ENCODE measurements at places on chromosomes 5 and 9. TPM values are rescaled to one million over a fixed set of nuclear protein-coding genes. Genes with fewer than 3 reads are reported as not detected.

GRCh38 chr5:113330533-113331208, 104.1 kb downstream of the TSSK1B start:
- no peak for DNase-seq

DNA sequence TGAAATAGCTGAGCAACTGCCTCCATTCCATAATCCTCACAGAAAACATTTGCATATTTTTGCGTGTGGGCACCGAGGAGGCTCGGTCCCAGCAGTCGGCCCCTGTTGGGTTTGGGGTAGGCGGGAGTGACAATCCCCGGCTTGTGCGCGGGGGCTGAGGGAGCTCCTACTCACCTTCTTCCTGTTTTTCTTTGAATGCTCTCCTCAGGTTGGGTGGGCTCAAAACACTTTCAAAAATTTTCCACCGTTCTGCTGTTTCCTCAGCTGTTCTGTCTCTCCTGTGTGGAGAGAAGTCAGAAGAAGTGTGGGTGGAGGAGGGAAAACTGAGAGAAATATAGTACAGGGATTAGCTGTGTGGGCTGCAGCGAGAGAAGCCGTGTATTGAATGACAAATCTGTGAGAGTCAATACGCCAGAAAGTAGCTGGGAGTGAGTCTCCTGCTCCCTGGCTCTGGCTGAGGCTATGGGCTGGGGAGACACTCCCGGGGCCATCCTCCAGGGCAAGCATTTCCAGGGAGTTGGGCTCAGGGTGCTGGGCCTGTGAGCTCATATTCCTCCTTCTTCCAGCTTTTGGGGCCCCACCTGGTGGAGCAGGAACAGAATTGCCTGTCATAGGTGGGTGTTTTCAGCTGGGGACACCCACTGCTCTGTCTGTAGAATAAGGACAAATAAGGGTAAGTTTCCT, 84.7 kb downstream of the CMYA5 start:
- DNase-seq, result no peak

DNA sequence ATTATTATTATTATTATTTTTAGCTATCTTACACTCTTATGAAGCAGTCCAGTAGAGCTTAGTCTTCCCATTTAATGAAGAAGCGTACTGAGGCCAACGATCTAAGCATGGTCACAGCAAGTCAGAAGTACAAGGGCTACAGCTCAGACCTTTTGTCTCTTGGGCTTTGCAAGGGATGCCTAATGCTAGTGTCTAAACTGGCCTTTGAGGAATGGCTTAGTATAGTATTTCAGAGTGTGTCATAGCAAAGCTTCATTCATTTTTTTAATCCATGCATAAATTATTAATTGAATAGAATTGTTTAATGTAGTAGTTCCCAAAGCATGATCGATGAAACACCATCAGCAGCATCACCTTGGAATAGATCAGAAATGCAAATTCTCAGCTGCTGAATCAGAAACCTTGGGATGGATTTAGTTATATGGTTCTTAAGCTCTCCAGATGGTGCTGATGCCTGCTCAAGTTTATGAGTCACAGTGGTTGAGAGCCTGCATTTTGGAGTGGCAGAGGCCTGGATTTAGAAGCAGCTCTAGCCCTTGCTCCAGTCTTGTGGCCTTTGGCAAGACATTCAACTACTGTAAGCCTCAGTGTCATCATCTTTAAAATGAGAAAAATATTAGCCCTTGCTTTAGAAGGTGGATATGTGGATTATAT, 6.1 kb downstream of the IL12B start:
- DNase-seq, result no peak

- DNase-seq, result no peak
These were observed 168.1 kb upstream of the MAP3K1 start for GRCh38 chr5:56647099-56647850.

Gene SLIT3
- total RNA-seq, result not detected

DNA sequence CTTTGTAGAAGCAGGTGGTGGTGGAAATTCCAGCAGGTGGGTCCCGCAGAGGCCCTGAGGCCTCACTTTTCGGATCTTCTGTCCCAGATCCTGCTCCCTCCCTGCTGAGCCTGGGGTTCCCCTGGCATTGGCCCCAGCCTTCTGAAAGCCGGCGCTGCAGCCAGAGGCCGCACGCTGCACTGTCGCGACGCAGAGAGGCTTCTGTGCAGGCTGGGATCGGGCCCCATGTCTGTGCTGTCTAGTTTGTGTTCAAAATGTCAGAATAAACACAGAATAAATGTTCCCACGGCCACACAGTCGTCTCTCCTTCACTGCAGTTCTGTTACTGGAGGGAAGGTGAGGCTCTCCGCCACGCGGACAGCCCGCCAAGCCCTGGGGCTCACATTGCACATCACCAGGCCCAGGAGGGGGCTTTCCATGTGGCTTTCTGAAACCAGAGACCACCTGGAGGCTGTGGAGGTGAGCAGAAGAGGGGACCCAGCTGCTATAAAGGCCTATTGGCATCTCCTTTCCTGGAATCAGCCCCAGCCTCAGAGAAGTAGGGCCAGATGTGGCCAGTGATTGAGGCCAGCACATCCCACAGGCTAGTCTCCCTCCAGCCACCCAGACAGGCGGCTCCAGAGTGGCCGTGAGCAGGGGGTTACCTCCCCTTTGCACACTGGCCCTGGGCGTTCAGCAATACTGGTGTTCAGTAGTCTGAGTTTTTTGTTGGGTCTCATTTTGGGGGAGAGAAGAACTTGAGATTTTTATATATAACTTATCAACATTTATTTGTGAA, 46.5 kb downstream of the USP20 start:
- no peak for DNase-seq

DNA sequence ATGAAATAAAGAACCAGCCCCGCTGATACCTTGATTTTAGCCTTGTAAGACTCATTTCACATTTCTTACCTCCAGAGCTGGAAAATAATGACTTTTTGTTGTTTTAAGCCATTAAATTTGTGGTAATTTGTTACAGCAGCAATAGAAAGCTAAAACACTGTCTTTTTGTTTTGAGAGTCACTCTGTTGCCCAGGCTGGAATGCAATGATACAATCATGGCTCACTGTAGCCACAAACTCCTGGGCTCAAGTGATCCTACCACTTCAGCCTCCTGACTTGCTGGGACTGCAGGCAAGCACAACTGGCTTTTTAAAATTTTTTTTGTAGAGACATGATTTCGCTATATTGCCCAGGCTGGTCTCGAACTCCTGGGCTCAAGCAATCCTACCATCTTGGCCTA, 34.7 kb upstream of the MYO10 start:
- no peak for DNase-seq

- DNase-seq, result no peak
These were observed 1165.3 kb downstream of the TAF11L14 start for GRCh38 chr5:18799482-18800128.

- DNase-seq, result no peak
These were observed 653.7 kb downstream of the NR2F1-AS1 start for GRCh38 chr5:92927291-92927778.

- no peak for DNase-seq
These were observed 597.9 kb upstream of the TLE4 start for GRCh38 chr9:78973907-78974306.

Gene SPAAR
- not detected for total RNA-seq

DNA sequence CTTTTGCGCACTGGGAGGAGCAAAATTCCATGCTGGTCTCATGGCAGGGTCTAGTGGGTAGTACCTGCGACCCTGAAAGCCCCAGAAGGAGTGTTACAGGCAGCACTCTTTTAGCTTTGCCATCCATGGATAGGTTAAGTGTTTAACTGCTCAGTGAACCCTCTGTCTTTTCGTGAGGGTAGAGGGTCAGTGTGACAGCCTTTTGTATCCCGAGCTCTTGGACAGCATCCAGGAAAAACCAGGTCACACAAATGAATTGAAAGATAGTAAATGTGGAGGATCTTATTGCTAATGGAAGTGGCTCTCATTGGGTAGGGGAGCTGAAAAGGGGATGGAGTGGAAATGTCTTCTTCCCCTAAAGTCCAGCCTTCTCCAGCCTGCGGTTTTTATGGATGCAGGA, 57.8 kb upstream of the CCDC112 start:
- DNase-seq, result no peak

Gene CREB3
- total RNA-seq, result 16.9 TPM

DNA sequence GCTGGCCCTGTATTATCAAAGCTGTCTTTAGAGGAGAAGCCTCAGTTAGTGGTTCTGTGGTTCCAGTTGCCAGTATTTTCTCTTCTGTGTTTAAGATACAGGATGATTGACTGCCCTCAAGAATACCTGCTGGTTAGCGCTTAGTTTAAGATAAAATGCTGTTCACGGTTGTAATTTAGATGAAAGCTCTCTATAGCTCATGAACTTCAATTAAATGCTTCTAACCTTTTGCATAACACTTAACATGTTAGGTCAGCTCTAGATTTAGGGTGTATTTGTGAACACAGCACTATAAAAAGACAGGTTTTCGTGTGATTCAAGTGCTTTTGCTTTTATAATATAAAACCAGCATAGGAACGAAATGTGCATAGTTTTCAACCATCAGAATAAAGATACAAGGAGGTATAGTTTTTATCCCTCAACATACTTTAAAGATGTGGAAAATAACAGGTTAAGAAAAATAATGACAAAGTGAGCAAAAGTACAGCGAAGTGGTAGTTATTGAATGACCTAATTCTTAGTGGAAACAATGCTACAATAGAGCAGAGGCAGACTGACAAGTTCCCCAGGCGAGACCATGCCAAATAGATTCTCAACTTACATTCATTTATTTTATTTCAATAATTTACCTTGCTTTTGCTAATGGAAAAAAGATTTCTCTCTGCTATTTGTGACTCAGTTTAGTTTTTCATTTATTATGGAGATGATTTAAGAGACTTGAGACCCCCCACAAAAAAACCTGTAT, 602.6 kb upstream of the DMAC1 start:
- no peak for DNase-seq

- DNase-seq, result no peak
These were observed 15.9 kb upstream of the RUFY1 start for GRCh38 chr5:179534431-179534830.

DNA sequence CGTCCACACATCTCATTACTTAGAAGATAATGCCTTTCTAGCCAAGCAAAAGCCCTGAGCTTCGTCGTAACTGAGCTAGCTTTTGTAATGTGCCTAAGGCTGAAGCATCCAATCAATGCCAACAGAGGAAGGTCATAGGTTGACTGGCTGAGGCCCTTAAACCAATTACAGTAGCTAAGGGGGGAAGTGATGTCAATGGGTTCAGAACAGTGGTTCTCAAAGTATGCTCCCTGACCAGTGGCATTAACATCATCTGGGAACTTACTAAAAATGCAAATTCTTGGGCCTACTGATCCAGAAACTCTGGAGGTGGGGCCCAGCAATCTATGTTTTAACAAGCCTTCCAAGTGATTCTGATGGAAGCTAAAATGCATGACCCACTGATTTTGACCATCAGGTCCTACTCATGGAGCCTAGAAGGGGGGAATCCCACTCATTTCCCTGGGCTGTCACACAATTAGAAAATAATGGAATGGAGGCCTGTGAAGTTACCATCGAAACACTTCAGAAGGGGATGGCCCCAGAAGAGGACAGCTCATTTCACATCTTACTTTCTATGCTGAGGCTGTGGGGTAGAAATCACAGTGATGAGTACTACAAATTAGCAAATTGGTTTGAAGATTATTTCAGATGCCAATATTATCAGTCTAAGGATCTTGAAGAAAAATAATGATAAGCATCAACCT, 4.8 kb upstream of the VLDLR start:
- no peak for DNase-seq

DNA sequence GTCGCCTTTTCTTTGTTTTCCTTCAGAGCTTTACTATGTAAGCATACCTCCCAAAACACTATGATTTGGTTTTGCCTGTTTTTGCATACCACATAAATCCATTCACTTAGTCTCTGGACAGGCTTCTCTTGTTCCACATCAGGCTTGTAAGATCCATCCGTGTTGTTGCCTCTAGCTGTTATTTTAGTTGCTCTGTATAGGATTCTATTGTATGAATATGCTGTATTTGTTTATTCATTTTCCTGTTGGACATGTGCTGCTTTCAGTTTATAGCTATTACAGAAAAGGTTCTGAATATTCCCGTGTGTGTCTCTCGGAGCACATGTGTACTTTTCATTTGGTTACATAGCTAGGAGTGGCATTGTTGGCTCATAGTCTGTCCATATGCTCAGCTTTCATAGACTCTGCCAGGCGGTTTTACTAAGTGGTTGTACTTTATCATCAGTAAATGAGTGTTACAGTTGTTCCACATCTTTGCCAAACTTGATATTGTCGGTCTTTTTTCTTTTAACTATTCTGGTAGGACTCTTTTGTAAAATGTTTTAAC, 41.8 kb downstream of the NUP214 start:
- DNase-seq, result no peak

DNA sequence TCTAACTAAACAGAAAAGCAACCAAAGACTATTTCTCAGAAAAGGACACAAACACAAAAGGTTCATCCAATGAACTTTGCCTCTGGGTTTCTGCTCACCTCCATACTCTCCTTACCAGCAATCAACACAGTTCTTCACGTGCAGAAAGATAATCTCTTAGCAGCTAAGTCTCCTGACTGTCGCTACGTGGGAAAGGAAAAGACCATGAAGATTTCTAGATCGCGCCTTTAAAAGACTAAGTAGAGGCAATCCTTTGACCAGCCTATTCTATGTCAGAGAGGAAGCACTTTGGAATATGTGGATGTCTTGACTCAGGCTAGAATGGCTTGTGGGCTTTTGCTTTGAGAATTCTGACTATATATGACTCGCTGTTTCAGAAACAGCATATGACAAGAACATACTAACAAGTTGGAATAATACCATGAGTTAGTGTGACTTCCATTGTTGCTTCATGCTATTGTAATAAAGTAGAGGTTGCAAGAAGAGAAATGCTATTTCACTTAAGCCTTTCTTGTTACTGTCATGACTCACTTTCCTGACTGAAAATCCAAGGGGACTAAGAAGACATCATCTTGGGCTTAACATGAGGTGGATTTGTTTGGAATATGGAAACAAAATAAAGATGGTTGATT, 339.5 kb upstream of the RFX3 start:
- no peak for DNase-seq

DNA sequence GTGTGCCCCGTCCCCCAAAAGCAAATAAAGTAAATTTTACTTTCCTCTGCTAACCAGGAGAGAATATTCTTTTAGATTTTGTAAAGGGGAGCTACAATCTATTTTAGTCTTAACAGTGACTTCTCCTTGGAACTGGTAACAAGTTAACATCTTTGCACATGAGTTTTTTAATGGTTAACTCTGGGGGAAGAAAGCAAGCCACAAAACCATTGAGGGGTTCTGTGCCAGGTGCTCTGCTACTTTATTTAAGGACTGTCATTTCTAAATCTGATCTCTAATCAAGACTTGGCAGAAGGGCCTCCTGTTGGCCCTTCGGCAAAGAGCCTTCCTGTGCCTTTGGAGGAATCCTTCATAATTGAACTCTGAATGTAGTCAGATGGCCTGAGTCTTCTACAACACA, 153.4 kb downstream of the SLC12A2 start:
- DNase-seq, result no peak

GRCh38 chr9:101736717-101737116, 1.7 kb downstream of the GRIN3A start:
- DNase-seq, result no peak

All from activated B cell treated with CpG ODN at 0.5 μM for 24 hours (primary cell).